NCI-H2107 (cell line): ENCODE measurements at places on chromosomes 3 and 15.

GRCh38 chr15:76941636-76942035 lies 10.1 kb downstream of the RCN2 start:
- DNase-seq, result no peak

DNA sequence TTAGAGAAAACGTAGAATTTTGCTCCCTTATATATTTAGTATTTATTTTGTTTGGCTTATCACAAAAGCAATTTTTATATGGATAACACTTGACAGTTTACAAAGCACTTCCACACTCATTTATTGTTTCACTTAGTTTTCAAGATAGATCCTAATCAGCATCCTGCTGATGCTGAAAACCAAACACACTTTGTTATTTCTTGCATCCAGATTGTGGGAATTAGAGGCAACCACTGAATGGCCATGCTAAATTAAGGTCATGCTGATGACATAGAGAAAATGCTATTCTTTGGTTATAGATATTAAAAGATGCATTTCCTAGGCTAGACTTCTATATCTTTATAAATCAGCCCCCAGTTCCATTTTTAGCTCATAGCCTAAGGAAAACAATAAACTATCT lies 474.1 kb upstream of the KCNMB2 start:
- no peak for DNase-seq

- DNase-seq, result no peak
These were observed 85.5 kb upstream of the XXYLT1 start for GRCh38 chr3:195356151-195357086.

- no peak for DNase-seq
These were observed 35.0 kb upstream of the DENND4A start for GRCh38 chr15:65827065-65827464.

- DNase-seq, result no peak
These were observed 42.8 kb downstream of the GRIP2 start for GRCh38 chr3:14497321-14497720.

GRCh38 chr15:47503876-47504275 lies 213.4 kb upstream of the SEMA6D start:
- no peak for DNase-seq

GRCh38 chr15:74625693-74626092 lies 10.1 kb downstream of the CLK3 start:
- DNase-seq, result no peak
